Activated CD8-positive, alpha-beta memory T cell treated with anti-CD3 and anti-CD28 coated beads for 48 hours (primary cell): ENCODE measurements at places on chromosomes 4 and X.

DNA sequence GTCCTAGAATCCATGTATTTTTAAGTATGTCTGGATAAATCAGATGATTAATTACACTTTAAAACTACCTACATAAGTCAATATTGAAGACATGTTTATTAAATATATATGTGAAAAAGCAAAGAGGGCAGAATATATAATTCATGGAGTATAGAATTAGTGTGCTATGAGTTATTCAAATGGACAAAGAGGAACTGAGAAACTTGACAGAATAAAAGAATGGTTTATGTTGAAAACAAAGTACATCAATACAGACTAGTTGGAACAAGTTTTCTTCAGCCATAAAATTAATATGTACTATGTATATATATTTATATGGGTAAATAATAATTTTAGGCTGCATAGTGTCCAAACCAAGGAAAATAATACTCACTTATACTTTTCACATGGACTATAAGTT lies 173.5 kb downstream of the NPFFR2 start:
- DNase-seq: no peak

DNA sequence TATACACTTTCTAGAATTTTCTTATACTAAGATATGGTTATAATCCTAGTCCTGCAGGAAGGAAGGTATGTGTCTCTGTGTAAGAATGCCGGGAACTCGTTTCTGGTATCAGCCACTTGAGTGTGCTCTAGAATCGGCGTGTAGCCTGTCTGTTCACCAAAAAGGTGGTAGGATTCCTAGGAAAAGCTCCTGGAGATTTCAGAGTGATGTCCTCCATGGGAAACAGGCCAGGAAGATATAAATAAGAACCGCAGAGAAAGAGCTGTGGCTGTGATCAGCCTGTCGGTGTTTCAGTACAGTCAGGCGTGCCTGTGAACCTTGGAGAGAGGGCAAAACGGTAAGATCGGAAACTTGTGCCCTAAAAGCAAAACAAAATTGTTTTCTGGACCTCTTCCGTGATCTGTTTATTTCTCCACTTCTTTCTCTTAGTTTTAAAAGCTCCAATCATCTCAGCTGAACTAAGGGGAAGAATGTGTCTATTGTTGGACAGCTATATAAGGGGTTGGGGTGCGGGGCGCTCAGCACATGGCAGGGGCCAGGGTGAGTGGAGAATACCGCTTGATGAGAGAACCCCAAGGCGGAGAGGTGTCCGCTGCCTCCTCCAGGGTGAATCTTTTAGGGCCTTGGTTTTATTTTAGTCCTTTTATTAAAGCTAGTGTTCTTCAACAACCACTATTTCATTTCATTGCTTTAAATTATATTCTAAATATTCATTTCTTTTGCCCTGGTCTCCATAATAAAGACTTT lies 303.8 kb upstream of the TENM3 start:
- DNase-seq: no peak

GRCh38 chrX:15877380-15877779 lies 22.8 kb upstream of the AP1S2 start:
- DNase-seq: no peak

- DNase-seq: no peak
Observed at GRCh38 chrX:119636419-119636818, 30.2 kb upstream of the NKRF start.

DNA sequence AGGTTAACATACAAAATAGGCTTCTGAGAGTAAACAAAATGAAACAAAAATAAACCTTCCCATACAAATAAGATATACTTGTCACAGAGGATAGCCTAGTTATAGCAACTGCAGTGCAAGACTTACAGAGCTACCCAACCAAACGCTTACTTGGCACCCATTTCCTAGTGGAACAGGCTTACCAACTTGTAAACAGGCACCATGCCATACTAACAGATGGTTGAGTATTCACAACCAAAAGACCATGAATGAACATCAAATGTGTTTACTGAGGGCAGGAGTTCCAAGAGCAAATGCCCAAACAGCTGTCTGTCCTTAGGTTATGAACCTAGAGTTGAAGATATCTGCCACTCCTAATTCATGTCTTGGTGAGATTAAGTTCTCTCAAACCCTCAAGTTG lies 2629.2 kb downstream of the PCDH7 start:
- no peak for DNase-seq

DNA sequence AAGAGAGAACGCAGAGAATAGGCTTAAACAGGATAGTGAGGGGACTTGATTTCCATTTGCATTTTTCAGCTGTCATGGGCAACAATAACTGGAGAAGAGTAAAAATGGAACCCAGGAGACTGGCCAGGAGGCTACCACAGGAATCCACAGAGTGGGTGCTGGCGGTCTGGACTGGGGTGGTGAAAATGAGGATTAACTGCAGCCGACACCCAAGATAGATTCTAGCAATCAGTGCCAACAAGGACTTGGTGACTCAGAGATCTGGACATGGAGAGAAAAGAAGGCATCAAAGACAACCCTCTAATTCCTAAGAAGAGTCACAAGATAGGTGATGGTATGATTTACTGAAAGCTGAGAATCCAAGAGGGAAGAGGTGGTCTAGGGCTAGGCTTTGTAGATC lies 102.8 kb downstream of the ATP8A1 start:
- no peak for DNase-seq

GRCh38 chr4:36081185-36081584 lies 163.1 kb downstream of the ARAP2 start:
- no peak for DNase-seq

GRCh38 chrX:129700536-129700935 lies 38.2 kb upstream of the XPNPEP2 start:
- DNase-seq: no peak

DNA sequence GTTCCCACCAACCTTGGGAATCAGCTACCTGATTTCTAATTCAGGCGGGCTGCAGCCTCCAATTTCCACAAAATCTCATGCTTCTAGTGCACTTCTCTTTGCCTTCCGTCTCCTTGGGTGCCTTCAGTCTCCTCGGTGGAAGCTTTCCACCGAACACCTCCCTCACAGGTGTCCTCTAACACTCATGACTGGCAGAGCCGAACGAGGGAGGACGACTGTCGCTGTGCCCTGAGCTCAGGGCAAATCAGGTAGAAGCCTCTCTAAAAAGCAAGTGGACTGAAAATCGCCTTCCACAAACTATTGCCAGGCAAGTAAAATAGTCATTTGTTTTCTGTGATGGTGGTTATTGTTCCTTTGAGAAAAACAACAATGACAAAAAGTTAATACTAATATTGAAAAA lies 176.1 kb upstream of the PPARGC1A start:
- no peak for DNase-seq

DNA sequence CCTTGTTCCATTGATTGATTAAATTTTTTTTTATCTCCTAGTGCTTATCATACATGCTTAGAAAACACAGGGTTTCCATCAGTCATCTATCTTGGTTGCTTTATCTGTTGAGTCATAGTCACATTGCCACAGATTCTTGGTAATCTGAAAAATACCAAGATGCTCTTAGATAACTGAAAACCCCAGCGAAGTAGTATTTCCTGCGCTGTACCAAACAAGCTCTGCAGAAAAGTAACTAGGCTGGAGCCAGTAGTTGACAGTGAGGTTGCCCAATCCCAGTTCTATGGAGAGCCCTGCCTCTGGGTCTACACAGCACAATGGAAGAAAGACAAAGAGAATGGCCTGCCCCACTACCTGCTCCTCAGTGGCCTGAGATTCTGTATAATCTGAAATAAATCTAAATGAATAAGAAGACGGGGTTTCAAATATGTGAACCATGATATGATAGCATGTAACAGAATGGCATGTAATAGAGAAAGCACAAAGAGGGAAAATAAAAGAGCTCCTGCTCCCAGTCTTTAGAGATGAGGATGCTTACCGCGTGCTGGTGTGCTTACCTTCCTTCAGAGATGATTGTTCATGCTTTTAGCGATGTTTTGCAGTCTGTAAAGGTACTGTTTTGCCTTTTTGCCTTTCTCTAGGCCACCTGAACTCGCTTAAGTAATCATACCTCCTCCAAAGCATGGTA lies 55.3 kb upstream of the RAPGEF2 start:
- no peak for DNase-seq

- no peak for DNase-seq
Observed at GRCh38 chr4:38946919-38947318, 79.3 kb downstream of the FAM114A1 start.

DNA sequence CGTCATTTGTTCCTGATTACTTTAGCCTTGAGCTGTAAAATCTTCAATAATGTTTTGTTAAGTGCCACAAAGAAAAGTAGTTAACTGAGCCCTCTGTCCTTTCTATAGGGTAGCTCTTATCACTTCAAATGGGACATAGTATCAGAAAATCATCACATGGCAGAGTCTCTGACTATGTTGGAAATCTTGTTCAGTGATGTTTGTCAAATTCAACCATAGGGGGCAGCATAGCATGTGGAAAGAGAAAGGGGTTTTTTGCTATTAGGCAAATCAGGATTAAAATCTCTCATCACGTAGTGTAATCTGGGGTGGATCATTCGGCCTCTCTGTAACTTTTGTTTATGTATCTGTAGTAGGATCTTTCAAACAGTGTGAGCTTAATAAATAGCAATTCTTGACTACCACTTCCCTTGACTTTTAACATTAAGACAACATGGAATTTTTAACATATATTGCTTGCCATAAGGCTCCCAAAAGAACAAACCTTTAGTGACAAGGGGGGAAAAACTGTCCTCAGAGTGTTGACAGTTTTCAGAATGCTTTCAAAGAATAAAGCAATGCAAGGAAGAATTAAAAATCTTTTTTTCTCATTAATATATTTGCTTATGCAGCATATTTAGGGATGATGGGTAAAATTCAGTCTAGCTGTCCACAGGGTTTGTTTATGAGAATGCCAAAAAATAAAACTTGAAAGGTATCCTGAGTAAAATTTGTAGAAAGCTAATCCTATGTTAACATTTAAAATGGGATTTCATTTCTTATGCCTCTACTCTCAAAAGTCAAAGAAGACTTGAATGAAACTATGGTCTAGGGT lies 127.2 kb downstream of the FBXW7 start:
- DNase-seq: no peak

- DNase-seq: no peak
Observed at GRCh38 chrX:50168241-50168687, 32.5 kb downstream of the AKAP4 start.

DNA sequence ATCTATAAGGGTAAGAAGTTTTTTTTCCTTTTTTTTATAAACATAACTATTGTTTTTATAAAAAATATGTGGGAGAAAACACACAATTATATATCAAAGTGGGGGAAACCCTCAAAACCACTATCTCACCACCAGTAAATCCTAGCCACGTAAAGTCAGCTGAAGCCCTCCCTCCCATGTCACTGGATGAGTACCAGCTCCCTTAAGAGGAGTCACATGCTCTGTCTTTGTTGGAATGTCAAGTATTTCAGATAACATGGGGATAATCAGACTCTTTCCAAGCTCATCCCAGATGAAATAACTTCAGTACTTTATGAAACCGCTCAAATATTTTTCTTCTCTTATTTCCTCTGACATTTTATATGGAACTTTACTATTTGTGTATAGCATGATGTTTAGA lies 2.4 kb downstream of the MYOZ2 start:
- DNase-seq: no peak
